ENCODE measurements at places on chromosomes 11 and 22.

DNA sequence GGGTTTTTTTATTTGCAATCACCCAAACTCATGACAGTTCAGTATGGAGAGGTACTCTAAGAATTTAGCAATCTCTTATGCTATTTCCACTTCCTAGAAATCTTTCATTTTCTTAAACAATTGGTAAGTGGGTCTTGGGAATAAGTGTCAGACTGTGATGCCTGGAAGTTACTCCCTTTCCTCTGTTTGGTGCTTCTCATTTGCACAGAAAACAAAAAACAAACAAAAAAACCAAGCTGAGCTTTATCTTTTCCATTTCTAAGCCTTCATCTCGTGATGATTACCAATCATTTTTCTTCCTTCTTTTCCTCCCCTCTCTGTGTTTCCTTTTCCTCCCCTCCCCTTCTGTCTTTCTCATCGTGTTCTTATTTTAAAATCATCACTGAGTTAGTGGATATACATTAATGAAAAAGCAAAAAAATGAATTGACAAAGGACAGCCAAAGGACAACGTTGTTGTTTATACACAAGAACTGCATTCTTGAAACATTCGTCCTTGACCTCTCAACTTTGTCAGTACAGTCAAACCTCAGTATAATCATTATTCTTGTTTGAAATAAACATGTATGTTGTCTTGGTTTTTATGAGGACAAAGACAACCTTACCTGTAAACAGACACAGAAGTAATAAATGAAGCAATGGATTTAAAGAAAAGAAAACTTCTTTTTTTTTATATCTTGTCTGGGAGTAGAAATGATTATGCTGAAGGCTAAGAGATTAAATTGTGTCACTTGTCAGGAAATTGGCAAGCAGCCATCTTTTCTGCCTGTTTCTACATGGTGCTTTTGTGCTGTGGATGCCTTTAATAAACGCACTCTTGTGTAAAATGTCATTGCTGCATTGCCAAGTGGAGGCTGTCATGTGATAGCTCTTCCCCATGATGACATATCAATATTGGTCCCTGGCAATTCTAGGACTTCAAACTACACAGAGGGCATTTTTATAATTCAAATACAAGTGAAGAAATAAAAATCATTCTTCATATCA lies 803.2 kb upstream of the CCDC90B start:
- DNase-seq: no peak

- no peak for DNase-seq
These were observed 24.5 kb downstream of the MMP20 start for GRCh38 chr11:102600666-102601065.

DNA sequence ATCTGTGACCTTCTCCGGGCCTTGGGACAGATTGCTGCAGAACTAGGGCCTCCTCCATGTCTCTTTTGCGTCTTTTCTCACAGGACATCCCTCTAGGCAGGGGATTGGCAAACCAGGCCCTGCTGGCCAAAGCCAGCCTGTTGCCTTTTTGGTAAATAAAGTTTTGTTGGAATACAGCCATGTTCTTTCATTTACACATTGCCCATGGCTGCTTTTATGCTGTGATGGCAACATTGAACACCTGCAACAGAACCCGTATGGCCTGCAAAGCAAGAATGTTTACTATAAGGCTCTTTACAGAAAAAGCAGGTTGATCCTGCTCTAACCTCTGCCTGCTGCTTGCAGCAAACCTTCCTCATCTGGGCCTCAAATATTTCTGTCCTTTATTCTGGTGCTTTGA lies 56.8 kb upstream of the B3GAT1 start:
- no peak for DNase-seq

DNA sequence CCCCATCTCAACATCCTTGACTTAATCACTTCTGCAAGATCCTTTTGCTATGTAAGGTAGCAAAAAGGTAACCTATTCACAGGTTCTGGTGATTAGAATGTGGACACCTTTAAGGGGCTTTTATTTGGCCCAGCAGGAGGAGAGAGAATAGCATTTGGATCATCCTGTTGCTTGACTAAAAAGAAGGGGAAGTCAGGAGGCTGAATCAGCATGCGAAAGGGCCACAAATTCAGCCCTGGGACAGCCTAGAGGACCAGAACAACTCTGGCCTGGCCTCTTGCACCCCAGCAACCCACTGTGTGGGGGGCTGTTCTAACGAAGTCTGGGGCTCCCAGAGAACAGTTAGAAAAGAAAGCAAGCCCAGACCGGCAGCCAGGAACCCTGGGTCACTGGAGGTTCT lies 3.2 kb upstream of the HMOX1 start:
- no peak for DNase-seq

- no peak for DNase-seq
These were observed 21.9 kb upstream of the TMPRSS4 start for GRCh38 chr11:118054712-118055640.

DNA sequence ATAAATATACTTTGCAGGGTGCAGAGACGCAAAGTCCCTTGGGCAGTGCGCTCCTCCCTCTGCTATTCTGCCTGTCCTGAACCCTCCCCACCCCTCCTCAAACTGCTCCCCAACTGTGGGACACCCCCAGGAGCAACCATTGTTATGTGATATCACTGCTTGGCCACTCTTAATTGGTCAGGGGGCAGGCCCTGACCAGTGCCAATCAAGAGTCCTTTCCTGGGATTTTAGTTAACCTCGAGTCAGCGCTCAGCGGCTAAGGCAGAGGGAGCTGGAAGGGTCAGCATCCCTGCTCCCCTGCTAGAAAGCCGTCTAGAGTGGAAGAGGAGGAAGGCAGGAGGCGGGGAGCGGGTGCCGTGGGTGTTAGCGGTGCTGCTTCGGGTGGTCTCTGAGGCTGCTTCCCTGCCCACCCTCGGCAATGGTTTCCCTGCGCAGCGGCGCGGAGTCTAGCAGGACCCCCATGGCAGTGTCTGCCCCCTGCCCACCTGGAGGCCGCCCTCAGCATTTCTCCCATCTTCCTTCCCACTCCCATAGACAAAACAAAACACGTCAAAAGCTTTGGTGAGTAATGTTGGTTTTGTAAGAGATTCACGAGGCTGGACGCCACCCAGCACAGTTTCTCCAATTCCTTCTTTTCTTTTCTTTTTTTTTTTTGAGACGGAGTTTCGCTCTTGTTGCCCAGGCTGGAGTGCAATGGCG lies 38.4 kb upstream of the A4GALT start:
- no peak for DNase-seq
